ENCODE measurements at places on chromosomes 12 and 14.

- DNase-seq, result no peak
Observed at GRCh38 chr12:89839444-89839843, 130.8 kb upstream of the ATP2B1 start.

DNA sequence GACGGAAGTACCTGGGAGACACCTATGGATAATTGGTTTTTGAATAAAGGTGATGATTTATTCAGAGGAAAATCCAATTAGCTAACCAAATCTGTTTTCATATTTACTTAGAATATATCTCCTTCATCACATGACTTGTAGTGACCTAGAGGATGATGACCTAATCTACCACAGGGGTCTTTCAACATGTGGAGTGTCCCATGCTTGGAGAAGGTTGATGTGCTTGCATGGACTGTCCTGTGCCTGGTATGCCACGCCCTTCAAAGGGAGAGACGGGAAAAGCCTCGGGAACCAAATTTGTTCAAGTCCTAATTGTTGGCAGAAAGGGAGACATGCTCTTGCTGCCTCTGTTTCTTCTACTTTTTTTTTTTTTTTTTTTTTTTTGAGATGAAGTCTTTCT, 11.8 kb upstream of the PAPLN start:
- no peak for DNase-seq

GRCh38 chr14:78519863-78520262, 349.7 kb downstream of the NRXN3 start:
- DNase-seq, result peak; percentile 51

DNA sequence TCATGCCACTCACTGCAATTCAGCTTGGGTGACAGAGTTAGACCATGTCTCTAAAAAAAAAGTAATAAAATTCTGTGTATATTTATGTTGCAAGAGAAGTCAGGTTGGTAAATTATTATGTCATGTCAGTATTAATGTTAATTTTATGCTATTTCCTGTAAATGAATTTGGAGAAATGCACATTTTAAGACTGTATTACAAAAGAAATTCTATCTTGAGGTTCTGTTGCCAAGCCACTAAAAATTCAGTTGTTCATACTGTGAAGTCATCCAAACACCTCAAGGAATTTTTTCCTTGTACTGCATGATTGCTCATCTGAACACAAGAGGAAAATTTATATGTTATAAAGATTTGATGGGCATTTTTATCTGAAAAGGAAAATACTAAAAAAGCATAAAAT, 23.3 kb upstream of the HMGA2 start:
- no peak for DNase-seq

DNA sequence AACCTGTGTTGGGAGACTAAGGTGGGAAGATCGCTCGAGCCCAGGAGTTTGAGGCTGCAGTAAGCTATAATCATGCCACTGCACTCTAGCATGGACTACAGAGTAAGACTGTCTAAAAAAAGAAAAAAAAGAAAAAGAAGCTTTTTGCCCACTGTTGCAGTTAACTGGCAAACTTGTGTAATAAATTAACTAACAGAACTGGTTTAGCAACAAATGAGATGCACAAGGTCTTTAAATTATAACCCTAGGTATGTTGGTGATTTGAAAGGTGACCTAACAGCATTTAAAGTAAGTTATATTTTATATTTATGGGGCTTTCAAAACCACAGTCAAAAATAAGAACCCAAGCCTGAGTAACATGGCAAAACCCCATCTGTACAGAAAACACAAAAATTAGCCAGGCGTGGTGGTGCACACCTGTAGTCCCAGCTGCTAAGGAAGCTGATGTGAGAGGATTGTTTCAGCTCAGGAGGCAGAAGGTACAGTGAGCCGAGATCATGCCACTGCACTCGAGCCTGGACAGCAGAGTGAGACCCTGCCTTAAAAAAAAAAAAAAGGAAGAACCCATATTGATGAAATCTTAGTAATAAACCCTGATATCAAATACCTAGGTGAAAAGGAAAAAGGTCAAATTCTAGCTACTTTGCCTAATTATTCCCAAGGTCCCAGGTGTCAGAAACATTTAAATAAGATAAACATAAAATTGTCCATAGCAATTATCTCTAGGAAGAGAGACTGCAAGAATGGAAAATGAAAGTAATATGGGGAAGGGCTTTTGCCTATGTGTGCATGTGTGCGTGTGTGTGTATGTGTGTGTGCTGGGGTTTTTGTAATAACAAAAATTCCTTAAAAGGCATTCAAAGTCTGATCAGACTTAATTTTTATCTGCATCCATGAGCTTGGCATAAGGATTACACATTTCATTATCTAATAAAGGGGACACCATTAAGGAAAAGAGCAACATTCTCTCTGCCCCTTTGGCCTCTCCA, 15.4 kb downstream of the SYNE2 start:
- DNase-seq, result no peak

- DNase-seq, result no peak
Observed at GRCh38 chr12:70048521-70049250, 194.5 kb upstream of the CNOT2 start.

- no peak for DNase-seq
Observed at GRCh38 chr12:70948976-70949336, 28.4 kb upstream of the PTPRR start.

- no peak for DNase-seq
Observed at GRCh38 chr12:38664661-38665269, 240.6 kb downstream of the CPNE8 start.

DNA sequence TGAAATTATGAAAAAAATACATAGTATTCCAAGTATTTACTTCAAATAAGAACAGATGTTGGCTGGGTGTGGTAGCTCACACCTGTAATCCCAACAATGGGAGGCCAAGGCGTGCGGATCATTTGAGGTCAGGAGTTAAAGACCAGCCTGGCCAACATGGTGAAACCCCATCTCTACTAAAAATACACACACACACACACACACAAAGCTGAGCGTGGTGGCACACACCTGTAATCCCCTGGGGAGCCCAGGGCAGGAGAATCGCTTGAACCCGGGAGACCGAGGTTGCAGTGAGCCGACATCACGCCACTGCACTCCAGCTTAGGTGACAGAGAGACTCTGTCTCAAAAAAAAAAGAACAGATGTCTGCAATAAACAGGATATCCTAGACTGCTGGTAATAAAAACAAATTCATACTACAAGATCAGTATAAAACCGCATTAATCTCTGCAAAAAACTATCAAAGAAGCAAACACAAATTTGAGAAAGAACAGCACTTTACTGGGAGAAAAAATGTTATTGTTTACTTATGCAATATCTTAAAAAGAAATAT, 23.8 kb downstream of the EEA1 start:
- no peak for DNase-seq

GRCh38 chr14:22888662-22889061, 5.6 kb downstream of the REM2 start:
- no peak for DNase-seq

GRCh38 chr12:70989232-70989631, 68.7 kb upstream of the PTPRR start:
- no peak for DNase-seq
